GM12892 (cell line): ENCODE measurements at places on chromosomes 12 and 14.

- no peak for DNase-seq
Measured at GRCh38 chr14:25868521-25869314, 729.1 kb downstream of the NOVA1 start.

GRCh38 chr12:83896416-83896815, 1016.2 kb downstream of the SLC6A15 start:
- DNase-seq, result no peak

DNA sequence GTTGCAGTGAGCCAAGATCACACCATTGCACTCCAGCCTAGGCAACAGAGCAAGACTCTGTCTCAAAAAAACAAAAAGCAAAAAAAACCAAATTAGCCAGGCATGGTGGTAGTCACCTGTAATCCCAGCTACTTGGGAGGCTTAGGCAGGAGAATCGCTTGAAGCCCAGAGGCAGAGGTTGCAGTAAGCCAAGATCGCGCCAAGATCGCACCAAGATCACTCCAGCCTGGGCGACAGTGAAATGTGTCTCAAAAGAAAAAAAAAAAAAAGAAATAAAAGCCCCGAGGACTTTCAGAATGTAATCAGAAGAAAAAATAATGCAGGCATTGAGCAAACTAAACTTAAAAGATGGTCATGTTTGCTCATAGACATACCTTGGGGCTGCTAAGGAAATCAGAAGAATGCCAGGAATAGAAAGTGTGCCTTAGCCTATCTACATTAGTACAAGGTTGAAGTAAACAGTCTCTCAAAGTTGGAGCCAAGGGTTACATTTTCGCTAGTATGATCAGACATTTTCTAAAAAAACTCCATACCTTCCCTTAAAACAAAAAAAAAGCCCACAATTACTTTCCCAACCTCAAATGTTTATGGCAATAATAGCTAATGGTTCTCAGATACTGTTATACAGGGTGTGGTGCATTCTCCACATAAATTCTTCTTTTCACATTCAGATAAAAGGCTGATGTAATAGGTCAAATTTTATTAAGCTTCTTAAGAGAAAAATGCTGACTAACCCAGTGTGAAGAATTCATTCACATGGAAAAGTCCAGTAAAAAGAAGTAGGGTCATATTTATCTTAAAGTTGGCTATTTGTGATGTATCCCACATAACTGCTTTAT, 15.8 kb downstream of the DTD2 start:
- no peak for DNase-seq

DNA sequence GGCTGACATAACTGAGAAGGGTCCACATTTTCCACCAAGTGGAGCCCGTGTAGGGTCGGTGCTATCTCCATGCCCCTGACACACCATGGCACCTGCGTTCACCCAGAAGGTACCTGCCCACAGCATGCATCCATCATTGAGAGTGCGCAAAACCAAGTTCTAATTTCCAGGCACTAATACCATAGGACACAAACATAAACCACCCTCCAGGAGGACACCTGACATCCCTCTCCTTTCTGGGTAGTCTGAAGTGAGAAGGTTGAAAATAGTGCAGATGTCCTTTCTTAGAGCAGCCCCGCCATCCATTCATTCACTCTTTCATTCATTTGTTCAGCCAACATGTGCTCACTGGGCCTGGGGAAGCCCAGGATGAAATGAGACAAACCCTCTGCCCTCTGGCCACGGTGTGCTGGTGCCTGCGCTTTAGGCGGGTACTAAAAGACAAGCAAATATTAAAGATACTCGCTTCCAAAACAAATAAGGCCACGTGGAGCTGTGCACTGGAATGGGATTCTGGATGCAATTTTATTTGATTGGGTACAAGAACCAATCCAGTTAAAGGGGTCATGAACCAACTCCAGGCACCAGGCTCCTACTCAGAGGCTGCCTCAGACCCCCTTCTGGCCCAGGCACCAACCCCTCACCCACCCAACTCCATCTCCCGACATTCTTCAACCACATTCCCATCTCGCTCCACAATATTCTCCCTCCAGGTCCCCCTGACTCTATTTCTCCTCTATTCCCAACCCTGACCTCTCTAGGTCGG, 1.2 kb downstream of the TTC7B start:
- DNase-seq, result no peak

DNA sequence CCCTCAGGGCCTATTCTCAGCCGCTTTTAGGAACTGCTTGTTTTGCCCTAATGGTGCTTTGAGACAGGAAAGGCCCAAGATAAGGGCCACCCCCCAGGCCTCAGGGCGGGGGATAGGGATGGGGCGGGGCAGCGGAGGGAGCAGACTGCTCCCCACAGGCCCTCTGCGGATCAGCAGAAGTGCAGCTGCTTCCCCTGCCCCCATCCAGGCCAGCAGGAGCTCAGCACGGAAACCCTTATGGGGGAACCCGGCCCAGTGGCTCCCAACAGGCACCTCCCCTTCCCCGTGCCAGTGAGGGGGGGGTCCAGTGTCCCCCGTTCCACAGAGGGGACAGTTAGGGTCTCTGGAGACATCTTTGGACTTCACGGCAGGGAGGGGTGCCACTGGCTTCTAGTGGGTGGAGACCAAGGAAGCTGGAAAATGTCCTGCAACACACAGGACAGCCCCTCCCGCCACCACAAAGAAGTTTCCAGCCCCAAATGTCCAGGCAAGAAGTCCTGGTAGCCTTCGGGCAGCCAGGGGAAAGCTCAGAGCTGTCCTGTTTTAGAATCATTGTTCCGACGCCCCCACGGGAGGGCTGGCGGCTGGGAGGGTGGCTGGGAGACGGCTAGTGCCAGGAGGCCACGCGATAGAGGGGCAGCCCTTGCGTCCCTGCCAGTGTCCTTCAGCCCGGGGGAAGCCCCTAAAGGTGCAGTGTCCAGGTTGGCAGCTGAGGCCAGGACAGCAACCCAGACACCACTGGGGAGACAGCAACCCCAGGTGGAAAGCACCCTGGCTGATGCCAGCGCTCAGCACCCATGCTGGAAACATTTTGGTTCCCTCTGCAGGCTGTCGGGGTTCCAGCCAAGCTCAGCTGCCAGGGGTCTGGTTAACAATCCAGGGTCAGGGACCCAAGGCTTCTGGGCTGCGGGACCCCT, 10.4 kb upstream of the GPR132 start:
- DNase-seq, result peak; percentile 93

DNA sequence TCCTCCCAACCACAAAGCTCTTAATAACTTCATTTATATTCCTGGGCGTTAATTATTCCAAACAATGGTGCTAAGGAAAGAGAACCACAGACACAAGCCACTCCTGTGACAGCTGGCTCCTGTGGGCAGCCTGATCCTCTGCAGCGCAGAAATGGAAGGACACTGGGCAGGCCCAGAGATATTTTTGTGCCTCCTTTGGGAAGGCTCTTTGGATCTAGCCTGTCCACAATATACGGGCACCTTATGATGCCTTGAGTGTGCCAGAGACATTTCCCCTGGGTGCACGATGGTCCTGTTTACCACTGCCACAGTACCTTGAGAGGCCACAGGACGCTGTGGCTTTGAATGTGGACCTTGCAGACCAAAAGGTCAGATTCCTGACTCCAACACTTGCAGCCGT, 2.1 kb downstream of the ASB2 start:
- DNase-seq, result no peak
